Common myeloid progenitor, CD34-positive (primary cell): ENCODE measurements at places on chromosomes 7 and 10.

DNA sequence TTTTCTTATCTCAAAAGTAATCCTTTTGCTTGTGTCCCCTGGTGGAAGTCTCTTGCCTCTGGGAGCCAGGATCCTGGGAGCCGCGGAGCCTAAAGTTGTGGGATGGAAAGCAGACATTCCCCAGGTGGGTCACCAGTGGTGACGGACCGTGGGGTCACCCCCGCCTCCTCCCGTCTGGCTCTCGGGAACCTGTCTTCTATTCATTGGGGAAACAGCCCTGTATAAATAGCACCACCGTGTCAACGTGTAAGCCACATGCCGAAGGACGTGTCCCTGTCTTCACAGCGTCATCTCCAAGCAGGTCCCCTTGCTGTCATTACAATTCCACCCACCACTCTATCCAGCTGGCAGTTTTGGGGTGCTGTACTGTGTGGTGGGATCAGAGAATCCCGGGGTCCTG lies 87.5 kb downstream of the ELFN1 start:
- no peak overlapping the region for H3K27ac ChIP-seq
- no peaks in the 10 kb centered on the region for H3K4me1 ChIP-seq
- H3K4me3 ChIP-seq: no peak overlapping the region
- H3K27me3 ChIP-seq: no peaks in the 10 kb centered on the region
- no peaks in the 10 kb centered on the region for H3K36me3 ChIP-seq
- no peak for DNase-seq

DNA sequence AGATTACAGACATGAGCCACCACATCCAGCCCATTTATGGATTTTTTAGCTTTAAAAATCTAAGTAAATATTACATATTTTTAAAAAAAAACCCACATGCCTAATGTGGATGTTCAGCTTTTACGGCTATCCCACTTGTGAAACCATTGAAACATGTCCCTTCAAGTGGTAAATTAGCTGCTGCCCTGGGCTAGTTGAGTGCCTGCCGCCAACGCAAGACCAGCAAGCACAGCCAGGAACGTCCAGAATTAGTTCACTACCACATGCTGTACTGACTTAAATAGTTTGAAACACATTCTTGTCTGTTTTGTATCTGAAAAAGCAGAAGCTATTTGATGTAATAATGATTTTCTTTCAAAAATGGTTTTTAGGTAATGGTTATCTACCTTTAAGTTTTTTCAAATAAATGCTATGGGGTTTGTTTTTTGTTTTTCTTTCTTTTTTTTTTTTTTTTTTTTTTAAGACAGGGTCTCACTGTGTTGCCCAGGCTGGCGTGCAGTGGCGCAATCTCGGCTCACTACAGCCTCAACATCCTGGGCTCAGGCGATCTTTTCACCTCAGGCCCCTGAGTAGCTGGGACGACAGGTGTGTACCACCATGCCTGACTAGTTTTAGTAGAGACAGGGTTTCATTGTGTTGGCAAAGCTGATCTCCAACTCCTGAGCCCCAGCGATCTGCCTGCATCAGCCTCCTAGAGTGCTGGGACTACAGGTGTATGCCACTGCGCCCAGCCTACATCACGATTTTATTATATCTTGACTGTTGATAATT lies 57.0 kb downstream of the KLRG2 start:
- H3K27ac ChIP-seq: no peak overlapping the region
- peaks cover 11% of the 10 kb centered on the region for H3K36me3 ChIP-seq

- no peaks in the 10 kb centered on the region for H3K36me3 ChIP-seq
- H3K27ac ChIP-seq: no peak overlapping the region
- H3K4me3 ChIP-seq: no peak overlapping the region
- DNase-seq: no peak
- H3K4me1 ChIP-seq: no peaks in the 10 kb centered on the region
Observed at GRCh38 chr7:156096771-156097538, 284.7 kb upstream of the SHH start.

DNA sequence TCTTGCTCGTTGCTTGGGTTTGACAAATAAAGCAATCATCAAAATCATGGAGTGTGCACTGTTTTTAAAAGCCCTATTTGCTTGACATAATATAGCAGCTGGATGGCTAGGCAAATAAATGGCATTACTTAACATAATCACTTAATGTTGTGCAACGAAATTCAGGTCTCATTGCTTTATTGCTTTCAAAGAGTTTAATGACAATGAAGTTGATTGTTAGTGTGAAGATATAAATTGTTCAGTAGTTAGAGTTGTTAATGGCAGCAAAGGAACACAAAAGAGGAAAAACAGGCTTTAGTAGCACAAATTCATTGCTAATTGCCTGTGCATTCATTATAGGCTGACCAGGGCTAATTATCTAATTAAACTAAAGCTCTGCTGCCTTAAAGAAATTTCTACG lies 7.6 kb upstream of the ADO start:
- peaks cover 9% of the 10 kb centered on the region for H3K27me3 ChIP-seq
- no peak for DNase-seq
- no peaks in the 10 kb centered on the region for H3K4me1 ChIP-seq
- no peak overlapping the region for H3K27ac ChIP-seq
- no peaks in the 10 kb centered on the region for H3K36me3 ChIP-seq

DNA sequence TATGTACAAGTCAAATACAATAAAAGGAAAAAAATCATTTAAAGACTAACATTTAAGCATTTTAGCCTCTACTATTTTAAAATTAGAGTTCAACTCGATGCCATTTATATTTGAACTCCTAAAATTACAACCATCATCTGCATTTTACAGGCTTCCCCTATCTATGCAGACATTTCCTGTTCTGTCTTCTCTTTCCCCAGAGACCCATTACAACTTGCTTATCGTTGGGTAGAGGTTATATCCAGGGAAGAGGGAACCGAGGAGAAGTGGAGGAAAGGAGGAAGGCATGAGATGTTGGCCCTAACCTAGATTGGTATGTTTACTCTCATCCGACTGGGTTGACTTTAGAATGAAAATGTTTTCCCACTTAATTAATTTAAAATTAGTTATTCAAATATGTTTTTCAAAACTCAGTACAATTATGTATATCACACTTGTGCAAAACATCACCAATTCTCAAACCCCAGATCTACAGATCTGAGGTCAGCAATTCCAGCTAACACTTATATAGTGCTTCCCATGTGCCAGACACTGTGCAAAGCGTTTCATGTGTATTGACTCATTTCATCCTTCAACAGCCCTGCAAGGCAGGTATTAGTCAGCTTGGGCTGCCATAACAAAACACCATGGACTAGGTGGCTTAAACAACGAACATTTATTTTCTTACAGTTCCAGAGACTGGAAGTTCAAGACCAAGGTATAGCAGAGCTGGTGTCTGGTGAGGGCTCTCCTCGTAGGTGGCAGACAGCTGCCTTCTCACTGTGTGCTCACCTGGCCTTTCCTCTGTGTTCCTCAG lies 27.3 kb upstream of the HERPUD2 start:
- H3K27me3 ChIP-seq: no peaks in the 10 kb centered on the region
- no peak overlapping the region for H3K27ac ChIP-seq
- H3K36me3 ChIP-seq: no peaks in the 10 kb centered on the region

DNA sequence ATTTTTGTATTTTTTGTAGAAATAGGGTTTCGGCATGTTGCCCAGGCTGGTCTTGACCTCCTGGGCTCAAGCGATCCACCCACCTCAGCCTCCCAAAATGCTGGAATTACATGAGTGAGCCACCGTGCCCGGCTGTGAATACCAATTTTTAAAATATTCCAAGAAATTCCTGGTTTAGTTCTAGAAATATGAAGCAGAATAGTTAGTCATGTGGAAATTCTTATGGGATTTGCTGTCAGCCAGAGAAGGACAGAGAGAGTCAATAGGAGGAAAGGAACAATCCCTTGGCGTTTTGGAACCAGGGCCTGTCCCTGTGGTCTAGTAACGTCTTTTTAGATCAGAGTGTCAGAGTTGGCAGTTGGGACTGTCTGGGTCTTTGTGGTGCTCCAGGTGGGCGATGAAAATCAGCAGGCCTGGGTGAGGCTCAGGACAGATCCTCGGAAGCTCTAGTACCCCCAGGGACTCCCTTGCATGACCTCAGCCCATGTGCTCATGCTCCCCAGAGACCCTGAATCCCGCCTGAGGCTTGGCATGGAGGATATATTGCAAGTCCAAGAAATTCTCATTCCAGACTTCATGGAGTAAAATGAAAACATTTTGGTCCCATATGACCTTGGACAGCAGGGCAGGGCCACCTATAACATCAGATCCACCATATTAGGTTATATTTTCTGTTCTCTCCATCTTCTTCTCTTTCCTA lies 7.8 kb downstream of the NODAL start:
- no peak overlapping the region for H3K4me3 ChIP-seq
- H3K4me1 ChIP-seq: peaks cover 2% of the 10 kb centered on the region
- no peak for DNase-seq
- H3K36me3 ChIP-seq: peaks cover 14% of the 10 kb centered on the region

GRCh38 chr10:62457598-62457997 lies 83.4 kb downstream of the ZNF365 start:
- no peak overlapping the region for H3K4me3 ChIP-seq
- H3K4me1 ChIP-seq: no peaks in the 10 kb centered on the region

DNA sequence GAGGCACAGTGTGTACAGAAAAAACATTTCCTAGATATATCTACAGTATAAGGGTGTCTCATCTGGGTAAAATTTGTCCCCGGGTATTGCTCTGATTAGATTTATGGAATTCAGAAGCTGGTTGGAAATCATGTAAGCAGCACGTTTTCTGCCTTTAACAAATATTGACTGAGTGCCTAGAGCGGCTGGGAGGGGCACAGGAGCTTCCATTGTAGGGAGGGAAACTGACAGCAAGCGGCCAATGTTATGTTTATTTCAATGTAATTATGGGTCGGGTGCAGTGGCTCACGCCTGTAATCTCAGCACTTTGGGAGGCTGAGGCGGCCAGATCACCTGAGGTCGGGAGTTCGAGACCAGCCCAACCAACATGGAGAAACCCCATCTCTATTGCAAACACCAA lies 4.4 kb upstream of the RFC2 start:
- no peaks in the 10 kb centered on the region for H3K27me3 ChIP-seq
- peaks cover 24% of the 10 kb centered on the region for H3K4me1 ChIP-seq
- H3K4me3 ChIP-seq: no peak overlapping the region
- H3K27ac ChIP-seq: no peak overlapping the region
- no peak for DNase-seq
- no peaks in the 10 kb centered on the region for H3K36me3 ChIP-seq

- H3K27me3 ChIP-seq: peaks cover 25% of the 10 kb centered on the region
- no peaks in the 10 kb centered on the region for H3K36me3 ChIP-seq
Observed at GRCh38 chr7:151202836-151203235, 7.5 kb downstream of the H2BK1 start.

DNA sequence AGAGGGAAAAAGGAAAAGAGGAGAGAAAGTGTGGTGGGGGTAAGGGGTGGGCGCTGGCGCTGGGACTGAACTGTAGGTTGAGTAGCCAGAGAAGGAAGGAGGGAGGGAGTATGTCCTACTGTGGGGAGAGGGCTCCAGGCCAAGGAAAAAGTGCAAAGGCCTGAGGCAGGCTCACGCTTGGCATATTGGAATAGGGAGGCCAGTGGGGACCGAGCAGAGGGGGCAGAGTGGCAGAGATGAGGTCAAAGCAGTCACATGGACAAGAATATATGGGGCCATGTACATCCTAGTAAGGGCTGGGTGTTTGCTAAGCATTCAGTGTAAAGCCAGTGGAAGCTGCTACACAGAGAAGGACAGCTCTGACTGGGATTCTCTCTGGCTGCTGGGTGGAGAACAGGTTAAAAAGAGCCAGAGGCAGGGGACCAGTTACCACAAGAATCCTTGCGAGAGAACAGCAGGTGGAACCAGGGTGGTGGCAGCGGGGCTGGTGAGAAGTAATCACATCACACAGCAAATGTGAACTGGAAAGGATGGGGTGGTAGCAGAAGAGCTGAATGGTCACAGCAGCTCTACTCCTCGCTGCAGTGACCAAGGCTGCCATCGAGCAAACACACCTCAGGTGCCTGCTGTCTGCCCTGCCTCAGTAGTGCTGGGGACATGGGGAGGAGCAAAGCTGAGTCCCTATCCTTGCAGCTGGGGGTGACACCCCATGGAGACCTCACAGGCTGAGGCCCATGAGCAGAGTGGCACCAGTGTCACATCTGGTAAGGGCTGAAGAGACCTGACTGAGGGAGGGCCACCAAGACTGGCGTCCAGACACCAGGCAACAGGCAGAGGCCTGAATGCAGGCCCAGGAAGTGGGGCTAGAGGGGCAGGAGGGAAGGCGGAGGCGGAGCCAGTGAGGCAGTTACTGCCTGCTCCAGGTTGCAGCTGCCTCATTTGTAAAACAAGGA lies 39.5 kb downstream of the FAM53B start:
- H3K27me3 ChIP-seq: no peaks in the 10 kb centered on the region
- no peak for DNase-seq
- H3K4me3 ChIP-seq: no peak overlapping the region
- H3K4me1 ChIP-seq: peaks cover 37% of the 10 kb centered on the region

- peaks cover 15% of the 10 kb centered on the region for H3K27me3 ChIP-seq
- peak overlapping the region; percentile 33 for H3K4me3 ChIP-seq
- peaks cover 34% of the 10 kb centered on the region for H3K4me1 ChIP-seq
- no peak overlapping the region for H3K27ac ChIP-seq
- no peaks in the 10 kb centered on the region for H3K36me3 ChIP-seq
Observed at GRCh38 chr10:22321924-22322640, 1.2 kb downstream of the BMI1 start.

GRCh38 chr7:17584822-17585221 lies 286.4 kb downstream of the AHR start:
- no peak overlapping the region for H3K27ac ChIP-seq
- H3K27me3 ChIP-seq: no peaks in the 10 kb centered on the region
- DNase-seq: no peak
- no peak overlapping the region for H3K4me3 ChIP-seq
- peaks cover 4% of the 10 kb centered on the region for H3K4me1 ChIP-seq

- H3K4me3 ChIP-seq: no peak overlapping the region
- H3K4me1 ChIP-seq: no peaks in the 10 kb centered on the region
- no peaks in the 10 kb centered on the region for H3K36me3 ChIP-seq
- H3K27ac ChIP-seq: no peak overlapping the region
Observed at GRCh38 chr7:33644489-33644888, 260.9 kb upstream of the BMPER start.

- peaks cover 47% of the 10 kb centered on the region for H3K36me3 ChIP-seq
- no peak for DNase-seq
- H3K27me3 ChIP-seq: no peaks in the 10 kb centered on the region
- H3K27ac ChIP-seq: no peak overlapping the region
Observed at GRCh38 chr7:44466300-44467216, 23.9 kb downstream of the NUDCD3 start.

GRCh38 chr10:3926675-3927525 lies 141.9 kb upstream of the KLF6 start:
- H3K4me3 ChIP-seq: no peak overlapping the region
- peaks cover 9% of the 10 kb centered on the region for H3K4me1 ChIP-seq
- no peak for DNase-seq
- H3K27me3 ChIP-seq: no peaks in the 10 kb centered on the region
- no peaks in the 10 kb centered on the region for H3K36me3 ChIP-seq

DNA sequence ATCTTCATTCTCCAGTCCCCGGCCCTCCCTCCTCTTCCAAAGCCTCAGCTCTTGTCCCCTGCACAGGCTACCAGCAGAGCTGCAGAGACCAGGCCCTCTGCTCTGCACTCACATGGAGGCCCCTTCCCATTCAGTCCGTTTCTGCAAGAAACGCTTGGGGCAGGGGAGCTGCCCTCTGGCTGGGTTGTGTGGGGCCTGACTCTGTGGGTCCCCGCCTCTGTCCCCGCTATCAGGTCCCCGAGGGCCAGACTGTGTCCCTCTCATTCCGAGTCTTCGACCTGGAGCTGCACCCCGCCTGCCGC lies 1.5 kb downstream of the PCOLCE start:
- no peak overlapping the region for H3K27ac ChIP-seq
- no peaks in the 10 kb centered on the region for H3K36me3 ChIP-seq
- DNase-seq: no peak
- peak overlapping the region; percentile 78 for H3K4me3 ChIP-seq

- no peaks in the 10 kb centered on the region for H3K4me1 ChIP-seq
- no peaks in the 10 kb centered on the region for H3K27me3 ChIP-seq
- H3K27ac ChIP-seq: no peak overlapping the region
- H3K36me3 ChIP-seq: peaks cover 26% of the 10 kb centered on the region
- DNase-seq: peak; percentile 30
- H3K4me3 ChIP-seq: no peak overlapping the region
Observed at GRCh38 chr10:5960070-5960972, 17.0 kb downstream of the IL15RA start.
